ENCODE measurements at places on chromosomes 2 and 18.

DNA sequence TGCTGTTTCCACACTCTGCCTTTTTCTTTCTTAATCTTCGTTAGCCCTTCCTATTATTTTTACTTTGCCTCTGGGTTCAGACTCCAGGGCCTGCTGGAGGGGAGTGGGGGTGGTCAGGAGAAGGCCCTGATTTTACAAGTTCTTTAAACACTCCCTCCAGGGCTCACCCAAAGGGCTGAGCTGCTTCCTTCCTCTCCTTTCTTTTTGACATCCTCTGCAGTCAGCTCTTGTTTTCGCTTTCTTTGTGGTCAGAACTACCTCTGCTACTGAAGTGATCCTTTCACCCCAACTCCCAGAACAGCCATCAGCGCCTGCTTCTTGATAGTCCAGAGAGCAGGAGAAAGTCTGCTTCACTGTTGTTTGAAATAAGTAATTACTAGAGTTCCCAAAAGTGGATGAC lies 925.7 kb downstream of the EPHA4 start:
- no peak for DNase-seq

DNA sequence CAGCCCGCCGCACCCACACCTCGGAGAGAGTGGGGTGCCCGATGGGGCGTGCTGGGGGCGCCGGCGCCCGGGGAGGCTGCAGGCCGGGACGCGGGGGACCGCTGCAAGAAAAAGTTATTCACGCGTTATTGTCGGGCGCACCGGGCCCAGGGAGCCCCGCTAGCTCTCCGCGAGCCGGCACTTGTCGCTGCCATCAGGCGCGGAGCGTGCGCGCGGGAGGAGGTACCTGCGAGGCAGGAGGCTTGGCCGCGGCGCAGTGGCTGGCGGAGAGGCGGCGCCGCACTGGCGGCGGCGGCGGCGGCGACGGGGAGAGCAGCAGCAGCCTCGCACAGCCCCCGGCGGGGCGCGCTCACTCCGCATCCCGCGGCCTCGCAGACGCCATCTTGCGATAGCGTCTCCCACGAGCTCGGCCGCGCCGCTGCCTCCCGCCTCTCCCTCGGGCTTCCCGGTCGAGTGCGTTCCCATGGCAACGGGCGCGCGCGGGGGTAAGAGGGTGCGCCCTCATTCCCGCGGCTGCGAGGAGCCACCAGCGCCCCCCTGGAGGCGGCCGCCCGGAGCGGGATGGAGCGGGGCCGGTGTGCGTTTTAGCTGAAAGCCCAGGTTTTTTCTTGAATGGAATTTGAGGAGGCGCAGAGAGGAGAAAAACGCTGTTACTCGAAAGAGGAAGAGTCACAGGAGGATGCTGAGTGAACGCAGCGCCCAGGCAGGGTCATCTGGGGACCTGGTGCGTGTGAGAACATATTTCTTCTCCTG lies at the start of gene CHN1:
TSS of gene CHN1 (minus strand) at position 402 of the 753 bp plus-strand sequence. CDS start 469 bp downstream, outside the sequence.
- peak; percentile 83 for DNase-seq

GRCh38 chr2:14678761-14679160 lies 46.2 kb downstream of the LRATD1 start:
- no peak for DNase-seq

GRCh38 chr2:160613466-160614153 lies 120.0 kb upstream of the RBMS1 start:
- peak; percentile 87 for DNase-seq

- DNase-seq = peak; percentile 79
These were observed 298.7 kb upstream of the COL3A1 start for GRCh38 chr2:188675391-188676009.

GRCh38 chr2:55224761-55225261 lies 7.3 kb downstream of the CLHC1 start:
- no peak for DNase-seq

- peak; percentile 23 for DNase-seq
These were observed 129.5 kb upstream of the TMEM200C start for GRCh38 chr18:6024745-6025248.

DNA sequence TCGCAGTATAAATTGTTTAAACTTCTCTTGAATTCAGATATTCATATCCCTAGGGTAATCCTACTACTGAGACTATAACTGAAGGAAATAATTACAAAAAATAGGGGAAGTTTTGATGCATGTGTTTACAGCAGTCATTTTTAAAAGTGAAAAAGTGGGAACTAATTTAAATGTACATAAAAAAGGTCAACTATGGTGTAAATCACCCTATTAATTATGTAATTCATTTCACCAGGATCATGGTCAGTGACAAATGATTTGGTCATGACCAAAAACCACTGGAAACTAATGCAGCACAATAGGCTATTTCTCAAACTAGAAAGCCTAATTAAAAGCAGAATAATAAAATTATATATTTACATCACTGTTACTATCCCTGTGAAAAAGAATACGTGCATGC lies 5.0 kb upstream of the CNGA3 start:
- no peak for DNase-seq

- DNase-seq = no peak
These were observed 76.9 kb downstream of the WDSUB1 start for GRCh38 chr2:159209341-159210306.

- DNase-seq = no peak
These were observed 2.1 kb downstream of the ATAD2B start for GRCh38 chr2:23924589-23925359.

- no peak for DNase-seq
These were observed 526.3 kb upstream of the DCC start for GRCh38 chr18:51813740-51814139.

DNA sequence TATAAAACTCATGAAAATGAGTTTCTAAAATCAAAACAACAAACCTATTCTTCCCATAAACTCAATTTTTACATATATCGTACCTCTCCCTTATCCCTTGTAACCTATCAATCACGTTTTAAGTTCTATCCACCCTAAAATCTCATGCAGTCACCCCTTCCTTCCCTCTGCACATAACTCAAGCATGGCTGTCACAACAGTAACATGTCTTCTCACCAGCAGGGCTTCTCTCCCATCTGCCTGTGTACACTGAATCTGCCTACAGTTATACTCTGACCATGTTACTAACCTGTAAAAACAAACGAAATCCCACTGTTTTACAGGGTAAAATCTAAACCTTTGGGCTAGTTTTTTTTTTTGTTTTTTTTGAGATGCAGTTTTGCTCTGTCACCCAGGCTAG lies 68.2 kb downstream of the MAP4K3 start:
- DNase-seq = no peak

DNA sequence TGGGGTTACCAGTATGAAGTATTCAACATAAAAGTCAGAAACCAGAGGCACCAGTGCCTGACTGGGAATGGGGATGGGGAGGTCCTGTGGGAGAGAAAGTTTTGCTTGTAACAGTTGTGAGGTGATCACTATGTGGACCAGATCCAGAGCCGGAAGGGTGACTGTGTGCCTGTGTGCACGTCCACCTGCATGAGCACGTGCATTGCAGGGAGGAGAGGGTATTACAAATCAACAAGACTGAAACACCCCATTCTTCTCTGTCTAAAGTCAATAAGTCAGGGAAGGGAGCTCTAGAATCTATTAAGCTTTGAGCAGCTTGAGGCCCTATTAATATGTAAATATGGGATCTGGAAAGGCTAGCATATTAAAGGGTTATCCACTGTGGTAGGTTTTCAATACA lies 241.0 kb upstream of the ACVR2A start:
- no peak for DNase-seq

GRCh38 chr2:107635883-107636282 lies 190.8 kb upstream of the RGPD4 start:
- DNase-seq = peak; percentile 63

- DNase-seq = peak; percentile 38
These were observed at the start of gene POMC for GRCh38 chr2:25168256-25169072. Gene POMC (minus strand): TSS chr2:25168580. CDS start chr2:25164772, 3,808 bp downstream.

DNA sequence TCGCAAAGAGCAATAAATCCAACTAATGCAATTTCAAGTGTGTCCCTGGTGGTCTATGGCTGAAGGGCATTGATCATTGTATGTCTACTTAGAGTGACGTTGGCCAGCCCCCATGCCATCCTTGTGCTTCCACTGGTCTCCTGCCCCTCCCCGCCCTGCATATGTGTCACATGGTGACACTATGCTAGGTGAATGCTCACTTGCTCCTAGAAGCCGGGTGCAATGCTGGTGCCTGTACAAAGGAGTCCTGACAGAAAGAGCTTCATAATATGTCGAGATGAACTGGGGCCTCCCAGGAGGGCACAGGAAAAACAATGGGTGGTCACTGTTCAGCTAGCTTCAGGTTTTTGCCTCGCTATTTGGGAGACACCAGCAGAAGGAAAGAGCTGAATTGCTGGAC lies 5.9 kb upstream of the TRABD2A start:
- no peak for DNase-seq

- no peak for DNase-seq
These were observed 34.1 kb downstream of the PPP1R1C start for GRCh38 chr2:182019731-182020130.

DNA sequence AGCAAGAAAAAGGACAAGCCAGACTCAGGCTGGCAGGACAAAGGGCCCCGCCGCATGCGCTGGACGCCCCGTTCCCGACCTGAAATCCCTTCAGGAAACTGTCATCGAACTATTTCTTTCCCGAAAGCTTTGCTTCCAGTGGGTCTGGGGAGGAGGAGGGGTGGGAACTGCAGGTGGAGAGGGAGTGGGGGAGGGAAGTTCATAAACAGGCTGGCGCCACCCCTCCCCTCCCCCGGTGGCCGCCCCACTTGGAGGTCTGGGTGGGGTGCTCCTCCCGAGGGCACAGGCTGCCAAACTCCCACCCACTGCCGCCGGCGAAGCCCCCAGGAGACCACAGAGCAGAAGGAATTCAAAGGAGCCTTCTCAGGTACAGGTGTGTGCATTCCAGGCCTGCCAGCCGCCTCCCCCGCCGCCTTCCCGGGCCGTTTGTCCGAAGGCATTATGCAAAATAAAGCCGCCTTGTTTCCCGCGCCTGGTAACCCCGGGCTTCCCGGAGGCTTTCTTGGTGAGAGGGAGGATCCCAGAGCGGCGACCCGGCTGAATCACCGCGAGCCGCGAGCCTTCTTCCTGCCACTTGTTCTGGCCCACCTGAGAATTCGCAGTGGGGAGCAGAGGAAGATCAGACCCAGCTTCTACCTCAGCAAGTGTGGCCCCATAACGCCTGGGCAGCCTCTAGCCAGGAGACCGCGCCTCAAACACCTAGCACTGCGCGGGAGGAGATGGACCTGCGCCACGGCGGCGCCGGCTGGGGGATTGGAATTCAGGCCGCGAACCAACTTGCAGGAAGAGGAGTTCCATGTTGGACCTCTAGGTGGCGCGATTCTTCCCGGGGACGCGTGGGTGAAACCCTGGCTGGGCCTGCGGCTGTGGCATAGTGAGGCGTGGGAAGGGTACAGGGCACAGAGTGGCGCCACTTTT lies 101.9 kb downstream of the FOXI3 start:
- peak; percentile 34 for DNase-seq

DNA sequence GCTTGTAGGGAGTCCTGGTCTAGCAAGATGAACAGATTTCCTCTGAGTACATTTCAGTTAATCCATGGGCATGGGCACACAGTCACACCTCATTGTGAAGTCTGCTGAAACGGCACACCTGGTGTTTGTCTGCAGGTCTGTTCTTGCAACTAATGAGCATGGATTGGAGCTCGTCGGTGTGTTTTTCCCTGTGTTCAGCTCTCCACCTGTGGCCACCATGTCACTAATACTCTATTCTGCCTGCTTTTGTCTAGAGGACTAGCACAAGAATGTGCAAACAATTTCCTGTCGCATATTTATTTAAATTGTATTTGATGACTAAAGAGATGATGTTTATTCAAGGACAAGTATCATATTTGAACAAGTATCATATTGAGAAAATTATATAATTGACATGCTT lies 24.5 kb upstream of the PPP4R1 start:
- DNase-seq = no peak

GRCh38 chr18:77023102-77023782 lies 109.3 kb downstream of the MBP start:
- no peak for DNase-seq

GRCh38 chr2:126949775-126950174 lies 51.1 kb downstream of the TEX51 start:
- no peak for DNase-seq

- DNase-seq = no peak
These were observed 190.5 kb downstream of the LDLRAD4 start for GRCh38 chr18:13409026-13409425.

GRCh38 chr2:85057226-85057962 lies 75.8 kb upstream of the TCF7L1 start:
- DNase-seq = peak; percentile 48

All from EH (cell line).